ENCODE measurements at places on chromosomes 7 and 10. TPM values are rescaled to one million over a fixed set of nuclear protein-coding genes. Genes with fewer than 3 reads are reported as not detected.
A peak's percentile ranks its signal among the peaks of the same experiment; 100 is the strongest.

GRCh38 chr7:130149281-130150139 lies 55.7 kb downstream of the TMEM209 start:
- no peaks in the 10 kb centered on the region for H3K27me3 ChIP-seq
- H3K4me1 ChIP-seq: no peaks in the 10 kb centered on the region
- no peak overlapping the region for H3K4me3 ChIP-seq
- no peak overlapping the region for H3K27ac ChIP-seq
- H3K36me3 ChIP-seq: no peaks in the 10 kb centered on the region

GRCh38 chr7:28804990-28805389 lies 153.1 kb downstream of the TRIL start:
- H3K27ac ChIP-seq: no peak overlapping the region
- no peaks in the 10 kb centered on the region for H3K27me3 ChIP-seq
- no peaks in the 10 kb centered on the region for H3K4me1 ChIP-seq
- no peak for DNase-seq
- no peak overlapping the region for H3K4me3 ChIP-seq

DNA sequence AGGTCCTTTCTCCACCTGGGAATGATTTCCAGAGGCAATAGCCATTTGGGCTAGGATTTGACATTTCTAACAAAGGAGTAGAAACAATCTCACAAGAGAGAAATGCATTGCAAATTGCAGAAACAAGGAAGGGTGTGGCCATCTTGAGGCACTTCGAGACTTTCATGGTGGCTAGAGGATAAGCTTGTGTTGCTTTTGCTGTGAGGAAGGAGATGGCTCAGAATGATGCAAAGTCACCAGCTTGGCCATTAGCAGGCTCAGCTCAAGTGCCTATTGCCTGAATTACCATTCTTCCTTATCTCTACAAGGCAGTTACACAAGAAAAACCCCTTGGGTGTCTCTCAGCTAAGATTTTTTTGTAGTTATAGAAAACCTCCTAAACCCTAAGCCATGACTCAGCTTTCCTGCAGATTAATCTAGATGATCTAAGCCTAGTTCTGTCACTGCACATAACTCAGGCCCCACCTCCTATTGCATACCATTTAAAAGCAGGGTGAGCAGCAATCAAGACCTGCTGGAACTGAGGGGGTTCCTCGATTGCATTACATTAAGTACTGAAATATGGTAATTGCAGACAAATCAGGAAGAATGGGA lies 683.1 kb downstream of the NRG3 start:
- DNase-seq: no peak
- H3K27me3 ChIP-seq: no peaks in the 10 kb centered on the region
- no peak overlapping the region for H3K27ac ChIP-seq
- H3K4me1 ChIP-seq: no peaks in the 10 kb centered on the region
- no peaks in the 10 kb centered on the region for H3K36me3 ChIP-seq

DNA sequence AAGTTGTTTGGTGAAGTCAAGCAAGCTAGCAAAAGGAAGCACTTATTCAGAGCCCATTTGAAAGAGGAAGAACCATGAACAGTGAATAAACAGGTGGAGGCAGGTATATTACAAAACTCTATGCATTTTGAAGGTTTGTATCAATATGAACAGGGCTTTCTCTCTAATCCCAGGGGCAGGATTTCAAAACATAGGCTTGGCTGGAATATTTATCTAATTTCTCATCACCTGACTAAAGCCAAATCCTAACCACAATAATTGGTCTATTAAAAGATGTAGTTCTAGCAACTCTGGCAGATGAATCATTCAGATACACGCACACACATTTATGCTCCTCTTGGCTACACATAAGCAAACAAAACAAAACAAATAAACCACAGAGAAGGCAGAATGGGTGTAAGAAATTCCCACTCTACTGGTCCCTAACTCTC lies 554.4 kb downstream of the INHBA start:
- no peaks in the 10 kb centered on the region for H3K27me3 ChIP-seq
- H3K4me1 ChIP-seq: peaks cover 3% of the 10 kb centered on the region
- no peak overlapping the region for H3K27ac ChIP-seq
- no peak for DNase-seq

DNA sequence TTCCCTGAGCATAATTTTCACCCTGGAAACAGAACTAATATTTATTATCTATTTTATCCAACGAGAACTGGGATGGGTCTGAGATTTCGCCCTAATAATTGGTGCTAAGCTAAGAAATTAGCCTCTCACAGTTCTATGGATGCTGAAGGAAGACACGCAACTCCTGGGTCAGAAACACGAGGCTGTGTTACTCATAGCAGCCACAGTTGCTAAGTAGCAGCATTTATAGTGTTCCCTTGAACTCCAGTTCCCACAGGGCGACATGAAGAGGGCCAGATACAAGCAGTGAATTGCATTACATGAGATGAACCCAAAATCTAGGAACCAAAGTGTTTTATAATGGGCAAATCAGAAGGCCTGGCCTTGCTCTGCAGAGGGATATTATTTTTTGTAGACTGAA lies 109.8 kb upstream of the AGR3 start:
- H3K4me1 ChIP-seq: no peaks in the 10 kb centered on the region
- H3K27me3 ChIP-seq: no peaks in the 10 kb centered on the region
- no peak for DNase-seq
- H3K27ac ChIP-seq: no peak overlapping the region
- no peaks in the 10 kb centered on the region for H3K36me3 ChIP-seq

GRCh38 chr7:37825038-37825437 lies 23.4 kb upstream of the NME8 start:
- H3K27ac ChIP-seq: no peak overlapping the region
- no peaks in the 10 kb centered on the region for H3K27me3 ChIP-seq
- no peaks in the 10 kb centered on the region for H3K4me1 ChIP-seq
- DNase-seq: no peak

GRCh38 chr10:17227367-17228090 lies 512 bp upstream of the VIM start:
- H3K36me3 ChIP-seq: peaks cover 18% of the 10 kb centered on the region
- H3K27ac ChIP-seq: no peak overlapping the region
- peak overlapping the region; percentile 74 for H3K4me3 ChIP-seq

DNA sequence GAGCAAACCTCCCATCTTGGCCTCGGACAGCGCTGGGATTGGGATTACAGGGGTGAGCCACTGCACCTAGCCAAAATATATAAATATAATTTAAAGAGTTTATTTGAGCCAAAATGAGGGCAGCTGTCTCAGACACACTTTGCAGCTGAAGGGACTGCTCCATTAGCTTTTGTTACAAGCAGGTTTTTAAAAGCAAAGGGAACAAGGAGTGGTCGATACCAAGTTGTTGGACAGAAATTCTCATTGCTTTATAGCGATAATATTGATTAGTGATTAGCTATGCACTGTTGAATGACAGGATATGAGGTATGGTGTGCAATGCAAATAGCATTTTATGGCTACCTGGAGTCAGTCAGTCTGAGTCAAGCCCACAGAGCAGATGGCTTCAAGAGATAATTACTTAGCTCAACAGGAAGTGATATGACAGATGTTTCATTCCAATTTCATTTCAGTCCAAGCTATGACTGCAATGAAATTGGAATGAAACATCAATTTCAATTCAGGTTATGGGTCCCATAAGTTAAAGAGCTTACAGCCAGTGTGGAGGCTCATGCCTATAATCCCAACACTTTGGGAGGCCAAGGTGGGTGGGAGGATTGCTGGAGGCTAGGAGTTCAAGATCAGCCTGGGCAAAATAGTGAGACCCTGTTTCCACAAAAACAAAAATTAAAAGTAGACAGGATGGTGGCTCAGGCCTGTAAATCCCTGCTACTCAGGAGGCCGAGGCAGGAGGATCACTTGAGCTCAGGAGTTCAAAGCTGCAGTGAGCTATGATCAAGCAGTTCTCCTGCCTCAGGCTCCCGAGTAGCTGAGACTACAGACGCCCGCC lies 23.1 kb downstream of the TYW1 start:
- no peak overlapping the region for H3K27ac ChIP-seq
- peaks cover 65% of the 10 kb centered on the region for H3K36me3 ChIP-seq
- H3K4me1 ChIP-seq: no peaks in the 10 kb centered on the region
- DNase-seq: no peak

GRCh38 chr10:75398200-75398691 lies 3.3 kb downstream of the ZNF503 start:
- no peaks in the 10 kb centered on the region for H3K36me3 ChIP-seq
- H3K27me3 ChIP-seq: peaks cover 67% of the 10 kb centered on the region
- peak overlapping the region; percentile 40 for H3K4me3 ChIP-seq
- DNase-seq: no peak

DNA sequence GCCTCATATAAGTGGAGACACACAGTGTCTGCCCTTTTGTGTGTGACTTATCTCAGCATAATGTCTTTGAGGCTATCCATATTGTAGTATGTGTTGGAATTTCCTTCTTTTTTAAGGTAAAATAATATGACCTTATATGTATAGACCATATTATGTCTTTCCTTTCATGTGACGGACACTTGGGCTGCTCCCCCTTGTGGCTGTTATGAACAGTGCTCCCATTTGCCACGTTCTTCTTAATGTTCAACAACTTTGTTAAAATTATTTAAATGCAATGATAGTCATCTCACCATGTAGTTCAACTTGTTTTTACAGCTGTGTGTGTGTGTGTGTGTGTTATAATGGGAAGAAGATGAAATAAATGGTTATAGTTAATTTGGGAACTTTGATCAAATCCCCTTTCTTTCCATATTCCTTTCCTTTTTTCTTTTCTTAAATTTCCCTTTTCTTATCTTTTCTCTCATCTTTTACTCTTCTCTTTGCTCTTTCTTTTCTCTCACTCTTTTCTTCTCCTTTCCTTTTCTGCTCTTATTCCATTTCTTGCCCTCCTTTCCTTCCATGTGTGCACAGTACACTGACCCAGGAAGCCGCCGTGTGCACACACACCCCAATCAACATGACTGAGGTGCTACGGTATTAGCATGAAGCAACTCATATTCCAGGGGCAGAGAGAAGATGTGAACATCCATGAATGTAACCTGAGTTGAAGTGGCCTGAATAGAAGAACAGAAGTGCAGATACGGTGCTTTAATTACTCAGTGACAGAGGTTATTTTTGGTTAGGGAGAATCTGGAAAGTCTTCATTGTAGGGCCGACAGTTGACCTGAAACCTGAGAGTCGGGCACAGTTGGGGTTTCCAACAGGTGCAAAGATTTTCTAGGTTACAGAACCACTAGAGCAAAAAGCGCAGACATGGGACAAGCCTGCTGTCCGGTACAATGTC lies 596.6 kb downstream of the SDK1 start:
- H3K4me3 ChIP-seq: no peak overlapping the region
- no peak overlapping the region for H3K27ac ChIP-seq
- H3K36me3 ChIP-seq: no peaks in the 10 kb centered on the region
- DNase-seq: no peak
- H3K27me3 ChIP-seq: no peaks in the 10 kb centered on the region
- peaks cover 4% of the 10 kb centered on the region for H3K4me1 ChIP-seq

DNA sequence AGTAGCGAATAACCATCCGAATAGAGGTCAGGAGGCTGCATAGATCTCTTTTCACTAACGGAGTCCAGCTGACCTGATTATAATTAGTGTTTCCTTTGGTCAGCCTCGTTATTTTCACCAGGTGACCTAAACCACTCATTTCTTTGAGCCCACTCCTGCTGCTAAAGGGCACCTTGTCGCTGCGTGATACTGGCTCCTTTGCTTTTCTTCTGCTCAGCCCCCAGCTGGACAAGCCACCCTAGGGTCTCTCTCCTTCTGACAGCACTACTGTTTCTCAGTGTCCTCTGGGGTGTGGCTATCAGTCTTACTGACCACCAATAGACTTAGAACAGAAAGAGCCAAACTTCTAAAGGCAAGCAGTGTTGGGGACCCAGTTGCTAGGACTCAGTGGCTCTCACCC lies 2.7 kb upstream of the IGFBP3 start:
- peaks cover 5% of the 10 kb centered on the region for H3K36me3 ChIP-seq
- H3K4me1 ChIP-seq: peaks cover 5% of the 10 kb centered on the region
- DNase-seq: no peak
- H3K27ac ChIP-seq: no peak overlapping the region
- H3K4me3 ChIP-seq: peak overlapping the region; percentile 34

DNA sequence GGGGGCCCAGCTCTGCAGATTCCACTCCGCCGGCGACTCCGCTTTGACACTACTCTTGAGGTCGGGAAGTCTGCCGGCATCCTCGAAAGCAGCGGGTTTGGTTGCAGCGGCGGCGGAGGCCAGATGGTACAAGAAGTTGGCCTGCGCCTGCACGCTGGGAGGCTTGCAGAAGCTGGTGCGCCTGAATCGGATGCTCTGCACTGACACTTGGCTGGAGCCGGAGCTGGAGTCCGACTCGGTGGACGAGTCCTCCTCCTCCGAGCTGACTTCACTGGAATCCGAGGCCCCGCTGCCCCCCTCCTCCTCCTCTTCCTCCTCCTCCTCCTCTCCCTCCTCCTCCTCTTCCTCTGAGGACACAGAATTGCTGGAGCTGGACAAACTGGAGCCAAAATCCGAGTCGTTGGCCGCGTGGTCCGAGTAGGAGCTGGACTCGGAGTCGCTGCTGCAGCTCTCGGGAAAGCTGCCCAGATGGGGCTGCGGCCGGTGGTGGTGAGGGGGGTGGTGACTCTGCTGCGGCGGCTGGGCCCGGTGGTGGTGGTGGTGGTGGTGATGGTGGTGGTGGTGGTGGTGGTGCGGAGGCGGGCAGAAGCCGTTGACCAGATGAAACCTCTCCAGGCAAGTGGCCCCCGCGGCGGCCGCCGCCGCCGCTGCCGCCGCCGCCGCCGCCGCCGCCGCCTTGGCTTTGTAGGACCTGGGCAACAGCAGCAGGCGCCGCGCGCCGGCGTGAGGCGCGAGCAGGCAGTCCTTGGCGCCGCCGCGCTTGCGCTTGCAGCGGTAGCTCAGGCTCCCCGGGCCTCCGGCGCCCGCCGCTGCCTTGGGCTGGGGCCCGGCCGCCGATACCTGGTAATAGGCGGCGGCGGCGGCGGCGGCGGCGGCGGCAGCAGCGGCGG lies 9.0 kb downstream of the SKIDA1 start:
- DNase-seq: peak; percentile 74
- peaks cover 19% of the 10 kb centered on the region for H3K27me3 ChIP-seq
- no peak overlapping the region for H3K27ac ChIP-seq

DNA sequence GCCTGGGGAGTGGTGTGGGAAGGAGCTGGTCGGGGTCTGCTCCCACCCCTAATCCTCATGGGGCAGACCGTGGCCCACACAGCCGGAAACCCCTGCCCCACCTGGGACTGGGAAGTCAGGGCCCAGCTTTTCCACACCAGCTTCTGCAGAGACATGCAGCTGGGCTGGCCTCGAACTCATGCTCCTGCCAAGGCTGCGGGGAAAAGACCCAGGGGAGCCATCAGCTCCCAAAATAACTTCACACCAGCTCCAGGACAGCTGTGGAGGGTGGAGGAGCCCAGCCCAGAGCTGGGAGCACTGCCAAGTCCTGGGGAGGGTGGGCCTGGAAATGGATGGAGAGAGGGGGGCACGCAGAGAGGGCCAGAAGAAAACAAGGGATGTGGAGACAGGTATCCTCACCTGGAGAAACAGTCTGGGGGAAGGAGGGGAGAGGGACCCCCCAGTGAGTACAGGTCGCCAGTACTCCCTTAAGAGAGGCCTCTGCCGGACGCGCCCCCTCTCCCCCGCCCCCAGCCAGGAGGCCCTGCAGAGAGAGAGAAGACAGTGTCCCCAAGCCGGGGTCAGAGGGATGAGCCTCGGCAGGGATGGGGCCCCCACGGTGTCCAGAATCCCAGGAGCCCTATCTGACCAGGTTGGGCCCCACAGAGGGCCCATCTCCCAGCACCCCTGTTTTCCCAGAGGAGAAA lies 11.5 kb upstream of the GRIFIN start:
- H3K4me3 ChIP-seq: no peak overlapping the region
- H3K4me1 ChIP-seq: no peaks in the 10 kb centered on the region
- DNase-seq: no peak
- no peak overlapping the region for H3K27ac ChIP-seq
- no peaks in the 10 kb centered on the region for H3K36me3 ChIP-seq

The TMEM229A gene
- total RNA-seq: 0.46 TPM

The RAB11FIP2 gene
- 15.0 TPM for total RNA-seq

The AKR1B1 gene
- 171 TPM for total RNA-seq

The ZNF248 gene
- total RNA-seq: 6.4 TPM

The TBC1D12 gene
- 2.0 TPM for total RNA-seq

The HECW1 gene
- total RNA-seq: 5.0 TPM
